ELR (cell line): ENCODE measurements at places on chromosomes 7 and 10.

GRCh38 chr7:81120803-81121202 is 202.0 kb upstream of the SEMA3C start:
- no peak for DNase-seq

DNA sequence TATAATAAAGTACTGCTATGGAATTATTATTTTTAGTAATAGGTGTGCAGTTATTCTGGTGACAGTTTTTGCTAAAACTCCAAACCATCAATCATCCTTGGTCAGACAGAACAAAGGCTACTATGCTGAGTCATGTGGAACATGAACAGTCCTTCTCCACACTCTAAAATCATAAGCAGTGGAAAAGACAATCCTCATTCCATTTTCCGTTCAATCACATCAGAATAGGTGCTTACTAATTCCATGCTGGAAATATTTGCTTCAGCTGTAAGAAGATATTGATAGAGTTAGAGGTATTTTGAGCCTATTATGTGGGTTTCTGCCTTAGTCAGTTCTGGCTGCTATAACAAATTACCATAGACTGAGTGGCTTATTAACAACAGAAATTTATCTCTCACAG is 82.9 kb downstream of the FAM13C start:
- no peak for DNase-seq

DNA sequence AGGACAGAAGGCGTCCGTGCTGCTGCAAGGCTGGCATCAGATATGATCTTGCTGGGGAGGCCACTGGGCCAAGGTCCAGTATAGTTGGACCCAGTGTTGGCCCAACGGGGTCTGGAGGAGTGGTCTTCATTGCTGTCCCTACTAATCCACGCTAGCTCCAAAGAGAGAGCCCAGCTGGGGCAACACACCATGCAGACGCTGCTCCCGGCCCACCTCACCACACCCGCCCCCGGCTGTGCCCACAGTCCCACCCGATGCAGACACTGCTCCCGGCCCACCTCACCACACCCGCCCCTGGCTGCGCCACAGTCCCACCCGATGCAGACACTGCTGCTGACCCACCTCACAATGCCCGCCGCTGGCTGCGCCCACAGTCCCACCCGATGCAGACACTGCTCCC is 121.5 kb downstream of the VIPR2 start:
- DNase-seq, result no peak

DNA sequence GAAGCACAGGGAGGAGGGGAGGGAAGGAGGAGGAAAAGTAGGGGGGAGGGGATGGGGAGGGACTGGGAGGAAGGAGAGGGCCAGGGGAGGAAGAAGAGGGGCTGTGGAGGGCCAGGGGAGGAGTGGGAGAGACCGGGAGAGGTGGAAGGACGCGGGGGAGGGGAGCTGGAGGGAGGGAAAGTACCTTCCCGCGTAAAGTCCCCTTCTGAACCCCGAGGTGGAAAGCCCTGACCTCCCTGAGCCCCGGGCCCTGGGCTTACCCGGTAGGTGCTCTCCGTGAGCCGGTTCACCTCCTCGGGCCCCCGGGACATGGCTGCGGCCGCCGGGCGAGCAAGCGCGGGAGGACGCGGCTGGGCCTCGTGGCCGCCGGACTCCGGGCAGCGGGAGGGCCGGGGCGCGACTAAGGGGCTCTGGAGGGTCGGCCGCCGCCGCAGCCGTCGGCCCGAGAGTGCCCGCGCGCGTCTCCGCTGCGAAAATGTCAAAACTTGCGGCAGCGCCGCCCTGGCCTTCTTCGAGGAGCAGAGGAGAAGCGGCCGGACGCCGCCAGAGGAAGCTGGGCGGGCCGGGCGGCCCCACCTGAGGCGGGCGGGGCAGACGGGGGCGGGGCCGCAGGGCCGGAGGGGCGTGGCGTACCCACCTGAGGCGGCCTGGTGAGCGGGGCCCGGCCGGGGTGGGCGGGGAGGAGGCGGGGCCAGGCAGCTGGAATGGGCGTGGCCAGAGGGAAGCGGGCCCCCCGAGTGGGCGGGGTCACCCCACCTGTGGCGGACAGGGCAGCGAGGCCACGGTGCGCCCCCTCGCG is at the start of gene BAIAP2L1:
BAIAP2L1 (minus strand) TSS at position 549 of the 799 bp plus-strand sequence; CDS start at position 311, 238 bp downstream.
- peak; percentile 72 for DNase-seq

- no peak for DNase-seq
Observed at GRCh38 chr10:44864051-44864450, 47.1 kb upstream of the TMEM72 start.

DNA sequence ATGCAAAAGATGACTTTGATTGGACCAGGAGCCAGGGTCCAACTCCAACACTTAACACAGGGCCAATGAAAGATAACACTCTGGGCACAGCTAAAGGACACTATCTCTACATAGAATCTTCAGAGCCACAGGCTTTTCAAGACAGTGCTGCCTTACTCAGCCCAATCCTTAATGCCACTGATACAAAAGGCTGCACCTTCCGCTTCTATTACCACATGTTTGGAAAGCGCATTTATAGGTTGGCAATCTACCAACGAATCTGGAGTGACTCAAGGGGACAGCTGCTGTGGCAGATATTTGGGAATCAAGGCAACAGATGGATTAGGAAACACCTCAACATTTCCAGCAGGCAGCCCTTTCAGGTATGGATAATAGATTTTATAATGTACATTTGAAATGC is 160.7 kb downstream of the MALRD1 start:
- no peak for DNase-seq

- no peak for DNase-seq
Observed at GRCh38 chr10:113859261-113859660, 4.8 kb downstream of the NHLRC2 start.

GRCh38 chr7:8490391-8491045 is 57.1 kb downstream of the NXPH1 start:
- no peak for DNase-seq

- DNase-seq, result no peak
Observed at GRCh38 chr10:84108797-84109196, 30.5 kb upstream of the GHITM start.

DNA sequence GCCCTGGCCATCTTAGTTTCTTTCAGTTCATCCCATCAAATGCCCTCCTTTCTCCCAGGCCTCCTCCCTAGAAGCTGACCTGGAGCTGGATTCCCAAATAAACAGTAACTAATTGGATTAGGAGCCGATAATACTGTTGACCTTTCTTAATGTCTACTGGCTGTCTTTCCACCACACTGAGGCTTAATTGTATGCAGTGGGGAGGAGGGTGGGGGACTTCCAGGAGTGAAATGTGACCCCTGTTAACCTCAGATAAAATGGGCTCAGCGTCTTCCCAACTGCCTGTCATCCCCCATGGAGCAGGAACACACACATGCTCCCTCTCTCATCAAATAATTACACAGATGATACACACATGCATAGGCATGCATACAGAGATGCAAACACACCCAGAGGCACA is 53.7 kb upstream of the LBX1 start:
- DNase-seq, result no peak

DNA sequence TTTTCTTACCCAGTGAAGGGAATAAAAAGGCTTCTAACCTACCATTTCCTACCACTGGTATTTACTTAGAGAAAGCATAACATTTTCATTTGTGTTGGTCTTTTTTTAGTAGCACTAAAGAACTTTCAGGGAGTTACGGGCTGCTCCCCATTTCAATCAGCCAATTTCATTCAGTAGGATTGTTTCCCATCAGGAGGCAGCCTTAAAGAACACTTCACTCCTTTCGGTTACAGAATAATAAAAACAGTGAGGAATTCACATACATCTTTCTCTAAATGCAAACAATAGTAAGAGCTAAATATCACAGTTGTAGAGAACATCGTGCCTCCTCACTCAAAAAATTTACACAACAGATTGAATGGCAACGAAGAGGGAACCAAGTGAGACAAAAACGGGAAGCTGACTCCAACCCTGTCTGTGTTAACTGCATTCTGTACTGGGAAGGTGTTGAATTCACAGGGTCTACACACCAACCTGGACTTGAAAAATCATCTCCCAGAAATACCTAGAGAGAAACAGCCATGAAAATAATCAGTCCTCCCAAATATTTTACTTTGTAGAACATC is 55.5 kb upstream of the ABLIM1 start:
- no peak for DNase-seq

DNA sequence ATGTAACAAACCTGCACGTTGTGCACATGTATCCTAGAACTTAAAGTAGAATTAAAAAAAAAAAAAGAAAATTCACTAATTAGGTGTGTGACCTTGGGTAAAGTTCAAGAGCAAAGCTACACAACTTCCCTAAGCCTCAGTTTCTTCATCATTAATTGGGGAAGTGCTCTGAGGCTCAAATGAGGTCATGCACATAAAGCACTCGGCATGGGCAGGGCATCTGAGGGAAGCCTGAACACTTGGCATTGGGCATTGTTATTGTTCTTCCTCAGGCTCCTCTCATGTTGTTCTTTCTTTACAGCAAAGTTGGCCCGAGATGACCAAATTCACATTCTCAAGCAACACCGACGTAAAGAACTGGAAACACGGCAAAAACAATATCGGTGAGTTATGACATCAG is 21.5 kb downstream of the ALOX5 start:
- no peak for DNase-seq

DNA sequence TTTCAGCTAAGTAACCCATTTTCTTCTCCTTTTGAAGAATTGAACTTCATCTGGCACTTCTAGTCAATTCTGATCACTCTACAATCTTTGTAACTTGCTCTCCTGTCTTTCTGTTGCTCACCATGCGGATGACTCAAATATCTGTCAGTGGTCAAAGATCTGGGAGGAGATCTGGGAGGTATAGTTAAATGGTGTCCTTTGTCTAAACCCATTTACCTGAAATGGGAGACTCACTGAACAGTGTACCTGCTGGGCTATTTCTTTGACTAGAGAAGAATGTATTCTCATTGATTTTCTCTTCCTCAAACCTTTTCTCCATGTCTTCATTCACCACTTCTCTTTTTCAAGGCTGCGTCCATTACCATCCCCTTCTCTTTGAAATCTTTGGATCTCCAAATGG is 42.0 kb upstream of the PCLO start:
- DNase-seq, result peak; percentile 25
